ENCODE measurements at places on chromosomes 12 and 14. TPM values are rescaled to one million over a fixed set of nuclear protein-coding genes. Genes with fewer than 3 reads are reported as not detected.

The OR6C1 gene
- not detected for total RNA-seq

DNA sequence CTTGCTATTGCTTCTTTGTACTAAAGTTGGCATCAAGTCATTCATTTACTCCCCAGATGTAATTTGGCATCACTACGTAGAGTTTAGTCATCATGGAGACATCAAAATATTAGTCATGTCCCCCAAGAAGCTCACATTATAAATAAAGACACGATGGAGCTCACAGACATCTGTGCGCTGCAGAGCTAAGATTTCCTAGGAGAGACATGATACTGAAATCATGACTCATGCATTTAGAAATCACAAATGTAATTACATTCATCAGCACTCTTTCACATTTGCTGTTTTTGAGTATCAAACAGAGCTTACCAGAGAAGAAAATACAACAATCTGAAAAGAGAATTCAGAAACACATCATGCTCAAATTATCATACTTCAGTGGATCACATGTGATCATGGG is 169.8 kb downstream of the LRIG3 start:
- H3K27me3 ChIP-seq, result no peaks in the 10 kb centered on the region
- peak overlapping the region; percentile 67 for H3K27ac ChIP-seq
- H3K4me3 ChIP-seq, result no peak overlapping the region
- H3K4me1 ChIP-seq, result peaks cover 20% of the 10 kb centered on the region
- peak; percentile 76 for DNase-seq
- no peaks in the 10 kb centered on the region for H3K36me3 ChIP-seq

DNA sequence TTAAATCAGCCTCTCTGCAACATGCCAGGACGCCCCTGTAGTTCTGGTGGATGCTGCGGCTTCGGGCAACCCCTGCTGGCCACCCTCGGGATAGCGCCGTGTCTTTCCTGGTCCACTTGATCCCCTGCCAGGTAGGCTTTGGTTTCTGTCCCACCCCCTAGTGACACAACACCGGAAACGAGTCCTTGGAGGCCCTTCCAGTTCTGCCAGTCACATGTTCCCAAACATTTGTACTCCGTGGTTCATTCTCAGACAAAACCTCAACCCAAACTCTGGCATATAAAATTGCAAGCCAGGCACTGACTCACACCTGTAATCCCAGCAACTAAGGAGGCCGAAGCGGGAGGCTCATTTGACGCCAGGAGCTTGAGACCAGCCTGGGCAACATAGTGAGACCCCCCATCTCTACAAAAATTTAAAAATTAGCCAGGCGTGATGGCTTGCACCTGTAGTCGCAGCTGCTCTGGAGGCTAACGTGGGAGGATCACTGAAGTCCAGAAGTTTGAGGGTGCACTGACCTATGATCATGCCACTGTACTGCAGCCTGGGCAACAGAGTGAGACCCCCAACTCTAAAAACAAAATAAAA is 37.0 kb downstream of the RASAL1 start:
- no peaks in the 10 kb centered on the region for H3K27me3 ChIP-seq
- peak; percentile 43 for DNase-seq
- H3K4me1 ChIP-seq, result no peaks in the 10 kb centered on the region
- H3K4me3 ChIP-seq, result no peak overlapping the region
- no peaks in the 10 kb centered on the region for H3K36me3 ChIP-seq

DNA sequence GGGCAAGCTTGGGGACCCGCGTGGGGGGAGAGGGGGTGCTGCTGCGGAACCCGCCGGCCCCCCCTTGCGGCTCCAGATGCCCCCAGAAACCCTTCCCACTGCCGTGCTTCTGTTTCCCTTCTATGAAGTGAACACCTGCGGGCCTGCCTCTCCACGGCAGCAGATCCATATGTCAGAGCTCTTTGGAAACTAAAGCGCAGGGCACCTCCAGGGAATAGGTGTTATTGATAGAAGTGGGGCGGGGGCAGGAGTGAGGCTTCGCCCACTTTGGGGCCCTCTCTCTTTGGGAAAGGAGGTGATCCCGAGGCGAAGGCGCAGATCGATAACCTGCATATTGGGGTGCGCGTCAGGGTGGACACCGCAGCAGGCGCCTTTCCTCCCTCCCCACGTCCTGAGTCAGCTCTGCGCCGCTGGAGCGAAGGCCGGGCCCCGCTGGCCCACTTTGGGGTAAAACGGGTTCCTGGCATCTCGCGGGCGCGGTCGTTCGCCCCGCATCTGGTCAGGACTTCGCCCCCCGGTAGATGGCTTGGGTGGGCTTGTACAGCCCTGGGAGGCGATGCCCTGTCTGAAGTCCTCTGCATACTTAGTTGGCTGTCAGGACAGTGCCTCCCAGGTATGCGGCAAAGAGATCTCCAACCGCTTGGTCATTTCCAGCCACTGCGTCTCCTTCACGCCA is 524 bp downstream of the KMT5A start:
- H3K27ac ChIP-seq, result peak overlapping the region; percentile 71
- peak overlapping the region; percentile 64 for H3K4me3 ChIP-seq
- peaks cover 10% of the 10 kb centered on the region for H3K36me3 ChIP-seq
- H3K27me3 ChIP-seq, result no peaks in the 10 kb centered on the region
- DNase-seq, result no peak

GRCh38 chr14:36238666-36239363 is 62.3 kb upstream of the PTCSC3 start:
- DNase-seq, result peak; percentile 79
- H3K4me3 ChIP-seq, result no peak overlapping the region
- H3K27ac ChIP-seq, result peak overlapping the region; percentile 73

DNA sequence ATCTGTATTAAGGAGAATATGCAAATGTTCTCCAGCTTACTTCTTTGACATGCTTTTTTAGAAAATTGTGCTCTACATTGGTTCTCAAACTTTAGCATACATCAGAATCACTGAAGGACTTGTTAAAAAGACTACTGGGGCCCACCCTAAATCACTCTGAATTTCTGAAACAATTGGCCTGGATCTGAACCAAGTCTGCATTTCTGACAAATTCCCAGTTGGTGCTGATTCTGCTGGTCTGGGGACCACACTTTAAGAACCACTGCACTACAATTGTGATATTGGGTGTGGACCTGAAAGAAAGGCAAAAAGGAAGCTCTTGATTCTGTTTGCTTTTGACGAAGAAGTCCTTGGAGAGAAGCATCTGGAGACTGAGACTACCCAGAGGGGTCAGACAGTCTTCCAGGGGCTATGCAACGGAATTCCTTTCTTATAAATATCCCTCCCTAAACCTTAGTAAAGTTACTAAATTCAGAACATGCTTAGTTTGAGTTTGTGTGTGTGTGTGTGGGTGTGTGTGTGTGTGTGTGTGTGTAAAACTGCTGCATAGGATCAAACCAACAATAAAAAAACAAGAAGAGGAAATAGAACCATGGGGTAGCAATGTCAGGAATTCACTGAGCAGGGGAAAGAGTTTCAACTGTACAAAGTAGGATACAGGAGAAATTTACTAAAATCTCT is 36.8 kb downstream of the EAPP start:
- no peak overlapping the region for H3K27ac ChIP-seq
- peak; percentile 15 for DNase-seq
- H3K27me3 ChIP-seq, result no peaks in the 10 kb centered on the region
- H3K36me3 ChIP-seq, result no peaks in the 10 kb centered on the region
- no peak overlapping the region for H3K4me3 ChIP-seq

DNA sequence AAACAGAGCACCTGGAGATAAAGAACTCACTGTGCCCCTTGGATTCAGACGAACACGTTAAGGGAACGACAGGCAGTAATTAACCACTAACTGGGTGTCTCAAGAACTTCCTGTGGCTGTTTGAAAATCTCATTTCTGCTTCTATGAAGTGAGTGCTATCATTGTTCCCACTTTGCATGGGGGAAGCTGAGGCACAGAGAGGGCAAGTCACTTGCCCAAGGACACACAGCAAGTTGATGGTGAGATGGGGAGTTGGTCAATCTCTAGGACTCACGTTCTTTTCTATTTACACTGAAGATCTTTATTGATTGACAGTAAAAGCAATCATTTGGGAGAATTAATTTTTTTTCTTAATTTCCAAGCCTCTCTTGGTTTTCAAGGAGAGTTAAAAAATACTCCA is 26.8 kb upstream of the LHX5 start:
- H3K4me1 ChIP-seq, result no peaks in the 10 kb centered on the region
- no peaks in the 10 kb centered on the region for H3K36me3 ChIP-seq
- no peak overlapping the region for H3K27ac ChIP-seq
- peaks cover 22% of the 10 kb centered on the region for H3K27me3 ChIP-seq

DNA sequence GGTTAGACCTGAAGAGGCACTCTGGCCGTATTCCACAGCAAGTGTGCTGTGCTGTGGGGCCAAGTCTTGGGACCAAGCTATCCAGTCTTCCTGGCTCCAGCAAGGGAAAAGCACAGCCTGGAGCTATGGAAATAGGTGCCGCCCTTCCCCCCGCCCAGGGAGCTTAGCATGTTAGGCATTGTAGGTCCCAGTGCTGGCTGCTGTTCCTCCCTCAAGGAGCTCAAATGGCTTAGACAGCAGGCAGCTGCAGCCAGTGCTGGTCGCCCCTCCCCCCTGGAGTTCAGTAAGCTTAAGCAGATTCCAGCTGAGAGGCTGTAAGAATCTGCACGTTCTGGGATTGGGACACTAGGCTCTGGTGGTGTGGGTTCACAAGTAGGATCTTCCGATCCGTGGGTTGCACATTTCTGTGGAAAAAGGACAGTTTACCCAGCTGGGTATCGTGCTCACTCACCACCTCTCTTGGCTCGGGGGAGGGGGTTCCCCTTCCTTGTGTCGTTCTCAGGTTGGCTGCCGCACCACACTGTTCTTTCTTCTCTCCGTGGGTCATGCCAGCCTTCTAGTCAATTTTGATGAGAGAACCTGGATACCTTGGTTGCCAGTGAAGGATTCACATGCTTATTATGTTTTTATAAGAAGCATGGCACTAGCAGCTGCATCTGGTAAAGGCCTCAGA is 127.3 kb downstream of the CNTN1 start:
- no peaks in the 10 kb centered on the region for H3K27me3 ChIP-seq
- no peak overlapping the region for H3K4me3 ChIP-seq
- DNase-seq, result no peak
- H3K36me3 ChIP-seq, result no peaks in the 10 kb centered on the region

DNA sequence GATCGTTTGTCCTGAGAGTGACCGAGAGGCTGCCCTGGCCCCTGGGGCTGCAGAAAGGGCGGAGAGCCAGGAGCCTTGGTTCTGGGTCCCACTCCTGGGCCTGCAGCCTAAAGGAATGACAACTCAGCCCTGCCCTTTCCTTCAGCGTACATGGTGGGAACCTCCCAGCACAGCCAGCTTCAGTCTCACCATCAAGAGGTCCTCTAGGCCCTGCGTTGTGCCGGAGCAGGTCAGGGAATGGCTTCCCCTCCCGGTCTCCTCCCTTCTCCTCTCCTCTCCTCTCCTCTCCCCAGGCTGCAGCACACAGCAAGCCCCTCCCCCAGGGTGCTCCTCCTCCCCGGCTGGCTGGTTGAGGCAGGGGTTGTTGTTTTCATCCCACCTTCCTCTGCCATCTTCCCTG is 44.6 kb upstream of the TUNAR start:
- H3K36me3 ChIP-seq, result no peaks in the 10 kb centered on the region
- H3K4me3 ChIP-seq, result no peak overlapping the region
- no peak overlapping the region for H3K27ac ChIP-seq

DNA sequence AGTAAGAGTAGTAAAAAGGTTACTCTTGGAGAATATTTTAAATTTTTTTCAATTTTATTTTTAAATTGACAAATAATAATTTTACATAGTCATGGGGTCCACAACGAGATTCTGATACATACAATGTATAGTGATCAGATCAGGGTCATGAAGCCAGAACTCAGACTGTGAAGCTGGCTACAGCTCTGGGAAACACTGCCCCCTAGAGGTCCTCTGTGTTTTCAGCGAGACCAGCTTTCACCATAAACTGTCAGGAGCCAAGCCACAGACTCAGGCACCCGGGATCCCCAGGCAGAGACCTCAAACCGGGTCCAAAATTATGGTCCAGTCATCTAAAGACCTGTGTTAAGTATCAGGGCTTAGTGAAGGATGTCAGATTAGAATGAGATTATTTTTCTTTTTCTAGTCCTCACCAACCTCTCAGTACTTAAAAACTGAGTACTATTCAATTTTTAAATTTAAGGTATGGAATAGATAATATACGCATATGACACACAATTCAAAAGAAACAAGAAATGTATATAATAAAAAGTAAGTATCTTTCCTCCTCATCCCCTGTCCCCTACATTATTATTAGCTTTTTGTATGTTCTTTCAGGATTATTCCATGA is 397.1 kb downstream of the MDGA2 start:
- H3K27ac ChIP-seq, result no peak overlapping the region
- H3K4me1 ChIP-seq, result no peaks in the 10 kb centered on the region
- no peaks in the 10 kb centered on the region for H3K27me3 ChIP-seq
- DNase-seq, result no peak

The PTCSC3 gene
- total RNA-seq, result not detected

The SIX1 gene
- total RNA-seq, result 3.7 TPM

- H3K36me3 ChIP-seq, result no peaks in the 10 kb centered on the region
- no peak for DNase-seq
- no peaks in the 10 kb centered on the region for H3K27me3 ChIP-seq
These were observed 23.8 kb upstream of the ELK3 start for GRCh38 chr12:96170328-96170727.

- H3K36me3 ChIP-seq, result no peaks in the 10 kb centered on the region
- H3K4me1 ChIP-seq, result peaks cover 37% of the 10 kb centered on the region
- H3K27ac ChIP-seq, result peak overlapping the region; percentile 11
- no peaks in the 10 kb centered on the region for H3K27me3 ChIP-seq
These were observed 3.7 kb downstream of the SELPLG start for GRCh38 chr12:108629824-108630476.

DNA sequence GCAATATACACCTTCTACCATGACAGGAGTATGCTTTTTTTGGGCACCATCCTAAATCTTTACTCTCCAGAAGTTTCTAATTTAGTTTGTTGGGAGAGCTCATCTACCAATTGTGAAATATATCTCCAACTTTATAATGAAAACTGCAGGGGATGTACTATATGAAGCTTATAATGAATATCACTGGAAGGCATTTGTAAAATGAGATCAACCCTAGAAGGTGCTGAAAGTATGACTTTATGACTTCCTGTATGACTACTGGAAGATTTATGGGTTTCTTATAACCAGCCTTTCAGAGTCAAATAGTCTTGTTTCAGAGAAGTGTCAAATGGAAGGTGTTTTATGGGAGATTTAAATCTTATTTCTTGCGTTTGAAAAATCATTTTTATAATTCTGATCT is 122.9 kb downstream of the MYRFL start:
- H3K27ac ChIP-seq, result no peak overlapping the region
- no peak overlapping the region for H3K4me3 ChIP-seq
- no peaks in the 10 kb centered on the region for H3K36me3 ChIP-seq
- no peak for DNase-seq
- H3K27me3 ChIP-seq, result no peaks in the 10 kb centered on the region

GRCh38 chr12:121184425-121184824 is 25.5 kb upstream of the P2RX4 start:
- H3K4me3 ChIP-seq, result no peak overlapping the region
- no peaks in the 10 kb centered on the region for H3K36me3 ChIP-seq
- no peaks in the 10 kb centered on the region for H3K27me3 ChIP-seq
- H3K4me1 ChIP-seq, result peaks cover 6% of the 10 kb centered on the region
- no peak for DNase-seq

- DNase-seq, result no peak
- no peak overlapping the region for H3K27ac ChIP-seq
- no peaks in the 10 kb centered on the region for H3K36me3 ChIP-seq
- H3K27me3 ChIP-seq, result no peaks in the 10 kb centered on the region
- no peak overlapping the region for H3K4me3 ChIP-seq
These were observed 204.6 kb downstream of the PAWR start for GRCh38 chr12:79486154-79486553.

The AP1G2 gene
- 1.1 TPM for total RNA-seq

GRCh38 chr14:68970038-68970612 is 9.0 kb downstream of the ACTN1 start:
- no peak overlapping the region for H3K27ac ChIP-seq
- DNase-seq, result no peak
- peaks cover 98% of the 10 kb centered on the region for H3K4me1 ChIP-seq
- peaks cover 99% of the 10 kb centered on the region for H3K36me3 ChIP-seq
- no peaks in the 10 kb centered on the region for H3K27me3 ChIP-seq
- no peak overlapping the region for H3K4me3 ChIP-seq

- no peak overlapping the region for H3K27ac ChIP-seq
- no peaks in the 10 kb centered on the region for H3K4me1 ChIP-seq
These were observed 14.1 kb downstream of the KLRF2 start for GRCh38 chr12:9895215-9895971.
